ENCODE measurements at places on chromosomes 1 and 21. TPM values are rescaled to one million over a fixed set of nuclear protein-coding genes. Genes with fewer than 3 reads are reported as not detected.

The TBX15 gene
- polyA plus RNA-seq: 0.18 TPM

- DNase-seq: no peak
These were observed 81.4 kb upstream of the PRDX6 start for GRCh38 chr1:173395762-173396161.

- DNase-seq: no peak
These were observed 73.2 kb downstream of the DAB1 start for GRCh38 chr1:57350610-57351009.

The KCNE2 gene
- 1.2 TPM for polyA plus RNA-seq

The GUCA2B gene
- not detected for polyA plus RNA-seq

The LCE3E gene
- not detected for polyA plus RNA-seq

The LCE1C gene
- not detected for polyA plus RNA-seq

The SAMD11 gene
- 66.0 TPM for polyA plus RNA-seq

The CA14 gene
- polyA plus RNA-seq: 6.2 TPM

DNA sequence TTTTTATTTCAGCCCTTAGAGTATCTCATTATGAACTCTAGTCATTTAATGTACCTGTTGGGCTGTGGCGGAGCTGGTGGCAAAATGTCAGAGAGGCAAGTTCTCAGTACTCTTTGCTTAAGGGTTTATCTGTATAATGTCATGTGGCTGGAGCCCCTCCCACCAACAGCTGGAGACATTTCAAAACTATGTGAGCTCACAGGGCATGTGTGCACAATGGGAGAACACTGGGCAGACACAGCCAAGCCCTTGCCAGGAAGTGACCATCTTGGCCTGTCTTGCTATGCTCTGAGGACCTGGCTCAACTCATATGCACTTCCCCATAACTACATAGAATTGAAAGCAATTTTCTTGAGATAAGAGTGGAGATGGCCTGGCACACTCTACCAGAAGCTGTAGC lies 296.4 kb downstream of the PTPRU start:
- DNase-seq: no peak

The IVL gene
- polyA plus RNA-seq: not detected

The CD52 gene
- polyA plus RNA-seq: 5.8 TPM

The TRAF5 gene
- 16.9 TPM for polyA plus RNA-seq

GRCh38 chr1:94119796-94120569 lies 965 bp downstream of the ABCA4 start:
- DNase-seq: no peak

DNA sequence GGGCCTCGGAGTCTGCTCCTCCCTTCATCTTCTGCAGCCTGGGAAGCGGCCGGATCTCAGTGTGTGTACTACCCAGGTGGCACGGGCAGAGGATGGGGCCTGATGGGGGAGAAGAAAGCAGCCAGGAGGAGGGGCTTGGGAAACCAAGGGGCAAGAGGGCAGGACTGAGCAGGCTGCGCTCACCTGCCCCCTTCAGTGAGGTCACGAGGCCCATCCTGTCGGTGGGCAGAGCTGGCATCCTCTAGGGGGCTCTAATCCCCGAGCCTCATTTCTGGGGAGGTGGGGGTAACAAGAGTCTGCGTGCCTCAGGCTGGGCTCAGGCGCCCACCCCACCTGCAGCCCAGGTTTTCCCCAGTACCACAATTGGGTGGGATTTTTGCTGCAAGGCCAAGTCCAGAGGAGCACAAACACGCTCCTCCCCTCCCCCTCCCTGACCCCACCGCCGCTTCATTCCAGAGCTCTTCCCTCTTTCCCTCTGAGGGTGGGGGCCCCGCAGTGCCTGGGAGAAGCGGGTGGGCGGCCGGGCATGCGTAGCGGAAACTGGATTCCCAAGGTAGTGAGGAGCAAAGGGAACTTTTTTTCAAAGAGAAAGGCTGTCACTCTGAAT lies 1.8 kb upstream of the WNT3A start:
- no peak for DNase-seq

Data from right renal pelvis (tissue), 4 donors.